ENCODE measurements at places on chromosomes 1 and 21.
A peak's percentile ranks its signal among the peaks of the same experiment; 100 is the strongest.

- H3K4me1 ChIP-seq: no peaks in the 10 kb centered on the region
- H3K27ac ChIP-seq: no peak overlapping the region
- H3K27me3 ChIP-seq: no peaks in the 10 kb centered on the region
- DNase-seq: no peak
Observed at GRCh38 chr1:171699531-171699930, 42.3 kb downstream of the VAMP4 start.

DNA sequence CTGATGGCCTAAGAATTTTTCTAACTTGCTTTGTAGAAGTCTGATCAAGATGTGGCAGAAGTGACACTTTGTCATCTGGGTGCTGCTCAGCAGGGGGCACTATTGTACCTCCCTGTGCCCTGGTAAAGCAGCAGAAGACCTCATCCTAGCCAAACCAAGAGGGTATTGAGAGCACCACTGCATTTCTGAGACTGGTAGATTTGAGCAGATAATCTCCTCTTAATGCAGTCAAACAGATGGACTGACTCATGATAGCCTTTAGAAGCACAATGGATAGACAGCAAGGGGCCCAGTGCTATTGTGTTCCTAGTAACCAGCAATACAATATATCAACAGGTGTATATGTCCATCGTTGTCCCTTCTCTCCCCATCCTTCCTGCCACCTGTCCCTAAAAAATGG, 5.7 kb downstream of the TPM3 start:
- peaks cover 7% of the 10 kb centered on the region for H3K4me1 ChIP-seq
- H3K36me3 ChIP-seq: peaks cover 7% of the 10 kb centered on the region
- H3K27me3 ChIP-seq: no peaks in the 10 kb centered on the region
- DNase-seq: no peak

DNA sequence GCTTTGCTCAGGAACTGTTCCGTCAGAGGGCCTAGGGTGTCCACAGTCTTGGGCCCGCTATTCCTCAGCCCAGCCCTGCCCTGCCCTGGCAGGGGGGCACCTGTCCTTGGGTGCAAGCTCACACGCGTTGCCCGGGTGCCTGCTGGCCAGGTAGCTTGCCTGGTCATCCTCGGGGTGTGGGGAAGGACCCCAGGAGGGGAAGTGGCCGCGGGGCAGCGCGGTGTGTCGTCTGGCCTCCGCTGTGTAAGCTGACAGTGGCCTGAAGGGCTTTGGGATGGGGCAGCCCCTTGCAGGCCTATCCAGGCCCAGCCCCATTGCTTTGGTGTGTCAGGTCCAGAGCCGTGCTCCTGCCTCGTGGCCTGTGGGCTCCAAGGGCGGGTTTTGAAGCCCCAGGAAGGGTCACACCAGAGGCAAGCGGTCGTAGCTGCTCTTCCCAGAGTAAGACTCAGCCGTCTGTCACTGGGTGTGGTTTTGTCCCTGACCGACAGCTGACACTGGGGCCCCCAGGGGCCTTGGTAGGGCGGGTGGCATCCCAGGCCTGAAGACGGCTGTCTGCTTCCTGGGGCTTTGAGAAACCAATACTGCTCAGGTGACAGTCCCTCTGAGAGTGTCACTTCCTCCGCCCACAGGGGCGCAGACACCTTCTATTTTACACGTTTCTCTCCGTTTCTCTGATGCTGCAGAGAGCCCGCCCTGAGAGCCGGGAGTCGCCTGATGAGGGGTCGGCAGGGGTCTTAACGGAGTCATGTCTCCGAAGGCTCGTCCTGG, 72.1 kb downstream of the SKI start:
- no peak overlapping the region for H3K27ac ChIP-seq
- no peaks in the 10 kb centered on the region for H3K36me3 ChIP-seq
- no peaks in the 10 kb centered on the region for H3K4me1 ChIP-seq
- H3K27me3 ChIP-seq: no peaks in the 10 kb centered on the region

GRCh38 chr1:1087351-1088028, 13.4 kb upstream of the RNF223 start:
- H3K27me3 ChIP-seq: no peaks in the 10 kb centered on the region
- H3K4me3 ChIP-seq: no peak overlapping the region
- no peaks in the 10 kb centered on the region for H3K36me3 ChIP-seq
- no peak overlapping the region for H3K27ac ChIP-seq

DNA sequence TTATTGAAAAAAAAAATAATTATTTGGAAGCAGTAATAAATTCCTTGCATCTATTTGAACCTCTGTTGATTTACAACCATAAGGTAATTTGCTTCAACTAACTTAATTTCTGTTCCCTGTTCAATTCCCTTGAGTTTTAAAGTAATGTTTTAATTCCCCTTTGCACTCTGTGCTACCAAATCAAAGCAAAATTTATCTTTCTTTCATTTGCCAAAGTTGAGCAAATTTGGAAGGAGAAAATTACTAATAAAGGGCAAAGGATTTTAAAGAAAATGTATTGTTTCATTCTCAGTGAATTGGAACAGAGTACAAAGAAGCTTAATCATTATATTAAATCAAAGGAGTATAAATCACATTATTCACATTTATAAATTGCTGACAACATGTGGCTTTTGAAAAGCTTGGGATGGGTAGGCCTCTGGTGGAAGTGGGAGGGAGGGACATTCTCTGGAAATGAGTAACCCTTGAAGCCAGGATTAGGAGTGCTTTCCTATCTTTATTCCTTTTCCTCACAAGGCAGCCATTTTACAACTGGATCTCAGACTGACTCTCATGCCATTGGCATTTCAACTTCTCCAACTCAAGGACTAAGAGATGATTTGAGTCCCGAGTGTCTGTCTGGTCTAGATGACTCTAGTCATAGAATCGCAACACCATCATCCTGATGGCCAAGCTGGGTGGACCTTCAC, 331.6 kb upstream of the DUSP10 start:
- no peaks in the 10 kb centered on the region for H3K4me1 ChIP-seq
- no peak overlapping the region for H3K27ac ChIP-seq

- no peak for DNase-seq
- H3K27me3 ChIP-seq: no peaks in the 10 kb centered on the region
- H3K4me1 ChIP-seq: peaks cover 23% of the 10 kb centered on the region
- peak overlapping the region; percentile 77 for H3K27ac ChIP-seq
- H3K36me3 ChIP-seq: no peaks in the 10 kb centered on the region
Observed at GRCh38 chr1:162062542-162063015, 6.9 kb upstream of the NOS1AP start.

DNA sequence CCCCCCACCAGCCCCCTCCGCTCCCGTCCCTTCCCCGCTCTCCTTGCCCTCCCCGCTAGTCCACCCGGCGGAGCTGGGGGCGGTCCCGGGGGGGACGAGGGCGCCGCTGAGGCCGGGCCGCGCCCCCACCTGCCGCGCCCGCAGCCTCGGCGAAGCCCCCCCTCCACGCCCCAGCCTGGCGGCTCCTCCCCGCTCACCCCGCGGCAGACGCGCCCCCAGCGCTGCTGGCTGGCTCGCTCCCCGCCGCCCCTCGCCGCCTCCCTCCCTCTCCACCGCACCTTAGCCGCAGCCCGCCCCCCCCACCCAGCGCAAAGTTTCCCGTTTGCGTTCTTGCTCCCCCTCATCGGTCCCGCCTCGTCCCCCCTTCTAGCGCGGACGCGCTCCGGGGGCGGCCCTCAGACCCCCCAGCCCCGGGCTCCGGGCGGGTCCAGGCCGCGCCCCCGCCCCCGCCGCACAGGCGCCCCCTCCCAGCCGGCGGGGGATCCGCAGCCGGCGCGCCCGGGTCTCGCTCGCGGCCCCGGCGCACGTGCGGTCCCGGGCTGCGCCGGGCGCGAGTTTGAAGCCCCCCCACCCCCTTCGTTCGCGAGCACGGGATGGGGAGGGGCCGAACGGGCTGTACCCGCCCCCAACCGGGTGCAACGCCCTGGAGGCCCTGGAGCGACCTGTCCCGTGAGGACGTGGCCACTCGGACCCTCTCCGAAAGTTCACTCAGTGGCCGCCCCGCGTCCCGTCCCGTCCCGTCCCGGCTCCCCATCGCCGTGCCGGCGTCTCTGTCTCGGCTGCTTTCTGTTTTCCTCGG, 623 bp downstream of the PTPRF start:
- peak overlapping the region; percentile 53 for H3K27ac ChIP-seq
- DNase-seq: no peak
- H3K36me3 ChIP-seq: no peaks in the 10 kb centered on the region
- H3K4me3 ChIP-seq: peak overlapping the region; percentile 52
- H3K27me3 ChIP-seq: no peaks in the 10 kb centered on the region

DNA sequence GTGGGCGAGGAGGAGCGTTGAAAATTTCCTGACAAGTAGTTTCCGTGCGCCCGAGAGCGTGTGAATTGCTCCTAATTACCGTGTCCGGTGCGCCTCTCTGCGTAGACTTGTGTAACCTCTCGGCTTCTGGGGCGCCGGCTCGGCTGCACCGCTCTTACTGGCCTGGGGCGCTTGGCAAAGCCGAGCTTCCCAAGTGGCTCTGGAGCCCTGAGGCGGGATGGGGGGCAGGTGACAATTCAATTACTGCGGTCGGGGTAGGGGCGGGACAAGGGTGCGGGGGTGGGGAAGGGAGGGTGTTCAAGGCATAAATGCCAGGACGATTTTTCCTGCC, 392 bp upstream of the DMRTA2 start:
- no peaks in the 10 kb centered on the region for H3K4me1 ChIP-seq
- DNase-seq: no peak
- no peak overlapping the region for H3K4me3 ChIP-seq
- no peak overlapping the region for H3K27ac ChIP-seq
- peaks cover 4% of the 10 kb centered on the region for H3K27me3 ChIP-seq
- H3K36me3 ChIP-seq: no peaks in the 10 kb centered on the region

DNA sequence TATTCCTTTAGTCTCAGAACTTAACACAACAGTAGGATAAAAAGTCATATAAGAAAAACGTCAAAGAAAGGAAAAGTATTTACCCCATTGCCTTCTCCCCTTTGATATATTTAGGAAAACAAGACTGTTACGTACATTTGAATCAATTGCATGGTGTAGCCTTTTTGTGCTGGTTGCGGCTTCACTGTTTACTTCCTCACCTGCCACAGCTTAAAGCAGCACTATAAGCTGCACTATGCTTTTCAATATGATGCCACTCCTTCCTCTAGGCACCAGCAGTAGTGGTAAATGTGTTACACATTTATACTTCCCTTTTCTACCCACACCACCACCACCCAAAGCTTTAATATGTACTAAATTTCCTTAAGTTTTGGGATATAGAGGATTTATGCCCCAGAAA, 111.1 kb downstream of the ATP1B1 start:
- H3K27ac ChIP-seq: no peak overlapping the region
- no peaks in the 10 kb centered on the region for H3K36me3 ChIP-seq
- DNase-seq: no peak
- no peak overlapping the region for H3K4me3 ChIP-seq
- H3K4me1 ChIP-seq: no peaks in the 10 kb centered on the region

Measured in Panc1 (cell line).